ENCODE measurements at places on chromosomes 4 and X.

DNA sequence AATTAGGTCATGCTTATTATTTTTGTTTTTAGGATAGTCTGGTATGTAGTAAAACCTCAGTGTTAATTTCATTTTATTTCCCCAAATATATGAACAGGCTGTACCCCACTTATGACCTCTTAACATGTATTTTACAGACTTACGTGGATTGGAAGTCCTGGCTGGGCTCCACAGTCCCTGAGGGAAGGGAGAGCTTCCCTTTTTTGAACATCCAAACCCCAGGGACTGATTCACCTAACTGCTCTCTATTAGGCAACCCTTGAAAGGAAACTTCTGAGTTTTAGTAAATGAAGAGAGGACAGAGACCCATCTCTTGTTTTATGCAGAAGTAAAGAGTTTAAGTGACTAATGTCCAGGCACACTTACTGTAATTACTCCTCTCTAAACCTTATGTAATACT is 233.1 kb upstream of the SPRY1 start:
- DNase-seq: no peak
- no peaks in the 10 kb centered on the region for H3K4me1 ChIP-seq
- H3K27me3 ChIP-seq: no peaks in the 10 kb centered on the region
- H3K4me3 ChIP-seq: no peak overlapping the region
- H3K36me3 ChIP-seq: no peaks in the 10 kb centered on the region
- H3K27ac ChIP-seq: no peak overlapping the region

DNA sequence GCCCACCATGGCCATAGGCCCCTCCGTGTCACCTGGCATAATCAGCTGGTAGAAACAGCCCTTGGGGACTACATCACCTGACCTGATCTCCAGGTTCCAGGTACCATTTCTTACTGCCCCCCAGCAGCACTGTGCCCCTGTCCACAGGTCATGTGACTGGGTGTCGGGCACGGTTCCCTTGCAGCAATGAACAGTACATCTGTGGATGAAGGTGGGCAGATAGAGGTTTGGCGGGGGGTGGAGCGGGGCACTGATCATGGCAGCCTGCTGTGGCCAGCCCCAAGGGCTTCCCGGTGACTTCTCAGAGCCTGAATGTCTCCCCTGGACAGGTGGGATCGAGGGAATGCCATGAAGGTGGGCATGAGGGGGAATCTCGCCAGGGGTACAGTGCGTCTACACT is 37.8 kb downstream of the TRMT44 start:
- H3K27me3 ChIP-seq: no peaks in the 10 kb centered on the region
- H3K4me3 ChIP-seq: no peak overlapping the region
- H3K27ac ChIP-seq: no peak overlapping the region

GRCh38 chr4:94284889-94285288 is 57.7 kb downstream of the HPGDS start:
- H3K27me3 ChIP-seq: no peaks in the 10 kb centered on the region
- peaks cover 3% of the 10 kb centered on the region for H3K4me1 ChIP-seq
- DNase-seq: no peak

- no peak overlapping the region for H3K4me3 ChIP-seq
- no peaks in the 10 kb centered on the region for H3K4me1 ChIP-seq
- peaks cover 2% of the 10 kb centered on the region for H3K27me3 ChIP-seq
- no peak overlapping the region for H3K27ac ChIP-seq
- DNase-seq: no peak
Observed at GRCh38 chr4:74111990-74112389, 13.0 kb upstream of the CXCL2 start.

- no peak overlapping the region for H3K27ac ChIP-seq
- no peaks in the 10 kb centered on the region for H3K27me3 ChIP-seq
- DNase-seq: no peak
- no peak overlapping the region for H3K4me3 ChIP-seq
- H3K4me1 ChIP-seq: peaks cover 5% of the 10 kb centered on the region
Observed at GRCh38 chrX:39599339-39599738, 498.4 kb downstream of the BCOR start.

- no peak for DNase-seq
- H3K4me3 ChIP-seq: no peak overlapping the region
- no peak overlapping the region for H3K27ac ChIP-seq
- no peaks in the 10 kb centered on the region for H3K4me1 ChIP-seq
- H3K36me3 ChIP-seq: no peaks in the 10 kb centered on the region
Observed at GRCh38 chr4:187436251-187436650, 559.3 kb upstream of the ZFP42 start.

- H3K27ac ChIP-seq: no peak overlapping the region
- no peaks in the 10 kb centered on the region for H3K36me3 ChIP-seq
- no peak overlapping the region for H3K4me3 ChIP-seq
Observed at GRCh38 chr4:84750260-84750959, 167.5 kb downstream of the CDS1 start.

- H3K27me3 ChIP-seq: peaks cover 21% of the 10 kb centered on the region
- H3K4me1 ChIP-seq: peaks cover 17% of the 10 kb centered on the region
- no peak overlapping the region for H3K4me3 ChIP-seq
- peak; percentile 67 for DNase-seq
Observed at GRCh38 chr4:88803600-88804096, 106.0 kb upstream of the NAP1L5 start.

All from activated CD4-positive, alpha-beta T cell treated with anti-CD3 and anti-CD28 coated beads, Interleukin-2, amount 10 ng/mL, durations not matched to agents 24 days and 14 days (primary cell).